Frontal cortex (tissue), 4 donors: ENCODE measurements at places on chromosomes 4 and X. TPM values are rescaled to one million over a fixed set of nuclear protein-coding genes. Genes with fewer than 3 reads are reported as not detected.

The RBMXL3 gene
- total RNA-seq, result not detected

GRCh38 chr4:147360301-147360700, 120.6 kb upstream of the EDNRA start:
- DNase-seq, result no peak

GRCh38 chr4:58749206-58749605, 1639.0 kb upstream of the IGFBP7 start:
- no peak for DNase-seq

DNA sequence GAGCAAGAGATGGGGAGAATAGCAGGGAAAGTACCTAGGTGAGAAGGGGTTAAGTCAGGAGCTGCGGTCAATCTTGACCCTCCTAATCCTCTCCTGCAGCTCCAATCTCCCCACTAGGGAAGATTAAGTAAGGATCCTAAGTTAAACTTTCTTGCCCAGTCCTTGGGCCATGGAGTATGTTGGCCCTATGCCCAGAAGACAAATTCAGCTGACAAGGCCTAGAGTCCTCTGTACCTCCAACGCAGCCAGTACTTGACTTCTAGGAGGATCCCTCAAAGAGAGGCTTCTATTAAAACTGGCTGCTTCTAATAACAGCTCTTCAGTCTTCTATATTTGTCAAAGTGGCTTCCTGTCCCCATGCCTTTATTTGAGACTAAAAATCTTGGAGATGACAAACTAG, 1.4 kb downstream of the CLDN2 start:
- no peak for DNase-seq

- DNase-seq, result no peak
Measured at GRCh38 chr4:55444827-55445226, 49.1 kb downstream of the TMEM165 start.
